ENCODE measurements at places on chromosomes 1 and 21. TPM values are rescaled to one million over a fixed set of nuclear protein-coding genes. Genes with fewer than 3 reads are reported as not detected.

Gene SPATA6
- 1.3 TPM for total RNA-seq

Gene OR10J1
- not detected for total RNA-seq

Gene CRTC2
- 35.8 TPM for total RNA-seq

Gene LCE1F
- not detected for total RNA-seq

Gene GUCA2B
- not detected for total RNA-seq

Gene GJA5
- not detected for total RNA-seq

Gene RGS5
- 0.91 TPM for total RNA-seq

Gene IPO13
- 15.9 TPM for total RNA-seq

Gene ILDR2
- total RNA-seq: not detected

Gene LCE6A
- total RNA-seq: not detected

Gene RXFP4
- total RNA-seq: not detected

Gene VAV3
- total RNA-seq: 0.66 TPM

Gene PLA2G4A
- total RNA-seq: 9.0 TPM

Gene MFSD2A
- total RNA-seq: 7.0 TPM

Gene PHACTR4
- 21.3 TPM for total RNA-seq

Gene TTC34
- 0.05 TPM for total RNA-seq

Gene IRF2BP2
- 79.2 TPM for total RNA-seq

Gene SLAMF8
- total RNA-seq: 0.13 TPM

Gene TFF3
- total RNA-seq: not detected

Gene ZBTB8A
- 4.1 TPM for total RNA-seq

Gene KRTAP11-1
- not detected for total RNA-seq

Gene NBPF10
- total RNA-seq: 1.1 TPM

Gene PHF13
- 9.2 TPM for total RNA-seq

Gene SKI
- total RNA-seq: 22.2 TPM

Gene ALG14
- total RNA-seq: 8.1 TPM

Gene HFM1
- total RNA-seq: 0.07 TPM

Gene NCMAP
- 0.08 TPM for total RNA-seq

Gene KCNQ4
- total RNA-seq: 0.27 TPM

Gene VWA5B1
- total RNA-seq: not detected

Gene FLG
- total RNA-seq: not detected

Gene SPRR1B
- total RNA-seq: not detected

Gene STIL
- 9.0 TPM for total RNA-seq

Gene VSIG8
- total RNA-seq: 0.08 TPM

Gene SH2D1B
- 0.12 TPM for total RNA-seq

Gene SEMA4A
- 0.40 TPM for total RNA-seq

Gene ADGRL2
- total RNA-seq: 11.0 TPM

Gene ERG
- total RNA-seq: not detected

Gene PSRC1
- total RNA-seq: 22.7 TPM

Gene SLC2A5
- 0.50 TPM for total RNA-seq
